Foreskin keratinocyte (primary cell): ENCODE measurements at places on chromosomes 2 and 18. TPM values are rescaled to one million over a fixed set of nuclear protein-coding genes. Genes with fewer than 3 reads are reported as not detected.

DNA sequence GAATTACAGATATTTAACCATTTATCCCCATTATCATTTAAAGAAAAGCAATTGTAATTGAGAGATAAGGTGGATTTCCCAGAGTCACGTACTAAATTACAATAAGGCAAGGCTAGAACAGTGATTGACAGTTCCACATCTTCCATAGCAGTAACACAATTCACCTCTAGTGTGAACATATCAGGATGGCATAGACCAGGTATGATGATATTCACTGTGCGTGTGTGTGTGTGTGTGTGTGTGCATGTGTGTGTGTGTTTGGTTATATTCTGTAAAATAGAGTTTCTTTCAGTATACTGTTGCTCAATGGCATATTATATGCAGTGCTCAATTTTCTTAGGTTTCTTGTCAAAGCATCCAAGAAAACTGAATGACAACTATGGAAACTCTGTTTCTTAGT, 1.7 kb downstream of the SCN2A start:
- no peak for DNase-seq

DNA sequence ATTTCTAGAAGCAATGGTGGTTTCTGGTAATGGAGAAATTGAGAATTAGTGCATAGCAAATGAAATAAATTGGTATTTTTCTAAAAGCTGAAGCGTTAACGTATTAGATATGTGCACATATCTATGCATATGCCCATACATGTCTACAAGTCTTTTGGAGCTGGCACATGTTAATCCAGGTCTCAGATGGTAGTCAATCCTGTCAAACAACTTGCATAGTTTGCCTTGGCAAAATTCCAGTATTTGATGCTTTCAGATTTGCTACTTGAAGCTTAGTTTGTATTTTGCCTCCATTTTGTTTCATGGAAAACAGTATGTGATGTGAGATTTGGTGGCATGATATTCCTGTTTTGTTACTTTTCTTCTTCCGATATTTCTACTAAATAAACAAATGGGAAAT, 304.6 kb downstream of the PARD3B start:
- peak; percentile 88 for DNase-seq

- no peak for DNase-seq
Measured at GRCh38 chr2:127413200-127413599, 5.0 kb upstream of the PROC start.

The IL36G gene
- 0.43 and 0.50 TPM in 2 replicates for polyA plus RNA-seq

The CXCR4 gene
- polyA plus RNA-seq = not detected in 2 replicates

DNA sequence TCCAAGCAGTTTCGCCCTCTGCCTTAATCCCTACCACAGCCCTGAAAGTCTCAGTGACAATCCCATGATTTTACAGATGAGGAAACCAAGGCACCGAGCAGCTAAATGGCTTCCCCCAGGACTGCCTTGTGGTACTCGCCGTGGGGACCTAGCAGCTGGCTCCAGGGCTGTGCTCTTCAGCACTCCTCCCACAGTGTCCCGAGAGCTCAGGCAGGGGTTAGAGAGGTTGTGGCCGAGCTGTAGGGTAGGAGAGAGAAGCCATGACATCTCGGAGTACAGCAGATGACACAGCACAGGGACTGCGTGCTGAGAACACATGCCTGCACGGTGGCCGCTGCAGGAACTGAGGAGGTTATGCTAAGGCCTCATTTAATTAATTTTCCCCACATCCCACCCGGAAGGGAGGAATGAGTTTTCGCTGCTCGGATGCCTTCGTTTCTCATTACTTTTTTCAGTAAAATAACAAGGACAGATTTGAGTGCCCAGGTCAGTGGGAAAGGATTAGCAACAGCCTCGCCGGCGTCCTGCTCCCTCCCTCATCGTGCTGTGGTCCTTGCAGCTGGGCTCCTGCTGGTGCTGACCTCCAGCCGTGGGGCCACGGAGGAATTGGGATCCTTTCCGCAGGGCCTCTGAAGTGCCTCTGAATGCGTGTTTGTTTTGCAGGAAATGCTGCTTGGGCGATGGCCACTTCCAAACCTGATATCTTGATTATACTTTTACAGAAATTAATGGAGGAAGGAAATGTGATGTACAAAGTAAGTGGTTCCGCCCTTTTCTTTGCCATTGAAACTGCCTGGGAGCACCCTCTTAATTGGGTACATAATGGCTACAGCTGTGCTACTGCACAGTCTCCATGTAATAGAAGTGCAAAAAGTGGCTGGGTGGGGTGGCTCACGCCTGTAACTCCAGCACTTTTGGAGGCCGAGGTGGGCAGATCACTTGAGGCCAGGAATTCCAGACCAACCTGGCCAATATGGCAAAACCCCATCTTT, 61.2 kb downstream of the WDSUB1 start:
- no peak for DNase-seq

The INPP1 gene
- polyA plus RNA-seq = 8.6 and 10.8 TPM in 2 replicates

DNA sequence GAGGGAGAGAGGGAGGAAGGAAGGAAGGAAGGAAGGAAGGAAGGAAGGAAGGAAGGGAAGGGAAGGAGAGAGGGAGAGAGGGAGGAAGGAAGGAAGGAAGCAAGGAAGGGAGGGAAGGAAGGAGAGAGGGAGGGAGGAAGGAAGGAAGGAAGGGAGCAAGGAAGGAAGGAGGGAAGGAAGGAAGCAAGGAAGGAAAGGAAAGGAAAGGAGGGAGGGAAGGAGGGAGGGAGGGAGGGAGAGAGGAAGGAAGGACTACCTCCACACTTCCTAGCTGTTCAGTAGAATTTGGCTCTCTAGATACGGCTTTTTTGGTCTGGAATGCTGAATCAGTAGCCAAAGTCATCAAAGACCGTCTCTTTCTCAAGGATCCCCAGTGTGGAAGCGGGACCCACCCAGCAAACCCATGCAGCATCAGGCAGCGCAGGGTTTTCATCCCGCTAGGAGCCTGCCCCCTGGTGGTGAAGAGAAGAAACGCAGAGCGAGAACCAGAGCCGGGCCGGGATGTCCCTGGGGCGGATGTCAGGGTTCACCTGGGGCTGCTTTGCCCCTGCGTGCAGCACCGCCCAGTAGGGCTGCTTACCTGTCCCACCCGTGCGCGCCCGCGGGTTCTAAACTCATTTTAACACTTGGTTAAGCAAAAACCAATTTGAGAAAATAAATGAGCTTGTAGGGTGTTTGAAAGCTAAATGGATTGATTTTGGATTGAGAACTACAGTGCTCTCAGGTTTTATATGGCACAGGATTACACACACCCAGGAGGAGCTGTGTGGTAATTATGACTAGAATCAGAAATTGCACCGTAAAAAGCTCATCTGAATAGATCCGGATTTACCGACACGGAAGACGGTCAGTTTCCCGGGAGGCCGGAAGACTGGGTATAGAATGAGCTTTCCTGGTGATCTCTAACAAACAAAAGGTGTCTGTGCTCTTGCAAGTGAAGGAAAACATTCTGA, 48.1 kb upstream of the ARL4C start:
- DNase-seq = no peak

DNA sequence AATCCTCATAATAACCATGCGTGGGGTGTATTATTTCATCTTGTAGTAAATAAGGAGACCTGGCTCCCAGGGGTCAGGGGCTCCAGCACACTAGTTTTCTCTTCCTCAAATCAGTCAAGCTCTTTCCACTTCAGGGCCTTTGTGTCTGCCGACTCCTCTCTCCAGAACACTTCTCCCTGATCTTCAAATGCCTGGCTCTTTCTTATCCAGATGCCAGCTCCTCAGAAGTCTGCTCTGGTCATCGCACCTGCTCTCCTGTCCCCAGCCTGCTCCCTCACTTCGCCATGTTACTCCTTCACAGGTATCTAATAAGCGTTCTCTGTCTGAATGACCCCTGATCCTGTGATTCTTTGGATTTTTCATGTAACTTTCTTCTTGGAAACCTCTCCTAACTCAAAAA, 62.0 kb downstream of the GYPC start:
- no peak for DNase-seq

DNA sequence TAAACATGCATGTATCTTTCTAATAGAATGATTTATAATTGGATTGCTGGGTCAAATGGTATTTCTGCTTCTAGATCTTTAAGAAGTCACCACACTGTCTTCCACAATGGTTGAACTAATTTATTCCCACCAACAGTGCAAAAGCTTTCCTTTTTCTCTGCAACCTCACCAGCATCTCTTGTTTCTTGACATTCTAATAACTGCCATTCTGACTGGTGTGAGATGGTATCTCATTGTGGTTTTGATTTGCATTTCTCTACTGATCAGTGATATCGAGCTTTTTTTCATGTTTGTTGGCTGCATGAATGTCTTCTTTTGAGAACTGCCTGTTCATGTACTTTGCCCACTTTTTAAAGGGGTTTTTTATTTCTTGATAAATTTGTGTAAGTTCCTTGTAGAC, 182.5 kb downstream of the ANKRD44 start:
- DNase-seq = no peak

The MYL1 gene
- polyA plus RNA-seq = not detected in 2 replicates

DNA sequence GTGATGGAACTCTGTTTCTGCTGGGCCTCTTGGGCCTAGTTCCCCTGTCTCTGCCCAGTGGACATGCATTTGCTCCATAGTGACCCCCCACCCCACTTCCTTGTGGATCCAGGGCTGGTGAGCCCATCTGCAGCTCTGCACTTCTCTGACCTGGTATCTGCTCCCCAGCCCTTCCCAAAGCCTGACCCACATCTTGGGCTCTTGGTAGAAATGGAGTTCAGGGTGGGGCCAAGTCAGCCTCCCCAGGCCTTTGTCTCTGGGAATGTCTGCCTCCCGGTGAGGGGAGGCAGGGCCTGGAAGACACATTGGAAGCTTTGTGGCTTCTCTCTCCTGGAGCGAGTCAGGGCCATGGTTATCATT, 6.3 kb upstream of the TRAF3IP1 start:
- DNase-seq = no peak

GRCh38 chr2:234970099-234970440, 18.3 kb downstream of the SH3BP4 start:
- no peak for DNase-seq

DNA sequence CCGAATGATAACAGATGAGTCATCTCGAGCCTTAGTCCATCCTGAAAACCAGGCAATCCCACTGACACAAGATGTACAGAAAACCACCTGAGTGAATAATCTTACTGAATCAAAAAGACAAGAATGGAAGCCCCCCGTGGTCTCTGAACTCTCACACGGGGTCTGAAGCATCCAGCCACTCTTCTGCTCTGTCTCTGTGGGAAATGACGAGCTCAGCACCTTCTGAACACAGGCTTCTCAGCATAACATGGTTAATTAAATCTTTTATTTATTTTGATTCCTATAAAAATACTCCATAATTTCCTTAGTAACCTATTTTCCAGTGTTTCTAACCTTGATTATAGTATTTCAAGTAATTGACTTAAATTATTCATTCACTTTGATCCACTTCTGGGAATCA, 203.7 kb downstream of the TMEM163 start:
- DNase-seq = no peak

GRCh38 chr2:71674158-71674851, 220.9 kb downstream of the DYSF start:
- DNase-seq = no peak

- no peak for DNase-seq
Measured at GRCh38 chr2:143792602-143793001, 663.4 kb downstream of the ARHGAP15 start.

The MEP1B gene
- not detected in 2 replicates for polyA plus RNA-seq

- peak; percentile 56 for DNase-seq
Measured at GRCh38 chr2:150811259-150811855, 323.9 kb upstream of the RND3 start.

DNA sequence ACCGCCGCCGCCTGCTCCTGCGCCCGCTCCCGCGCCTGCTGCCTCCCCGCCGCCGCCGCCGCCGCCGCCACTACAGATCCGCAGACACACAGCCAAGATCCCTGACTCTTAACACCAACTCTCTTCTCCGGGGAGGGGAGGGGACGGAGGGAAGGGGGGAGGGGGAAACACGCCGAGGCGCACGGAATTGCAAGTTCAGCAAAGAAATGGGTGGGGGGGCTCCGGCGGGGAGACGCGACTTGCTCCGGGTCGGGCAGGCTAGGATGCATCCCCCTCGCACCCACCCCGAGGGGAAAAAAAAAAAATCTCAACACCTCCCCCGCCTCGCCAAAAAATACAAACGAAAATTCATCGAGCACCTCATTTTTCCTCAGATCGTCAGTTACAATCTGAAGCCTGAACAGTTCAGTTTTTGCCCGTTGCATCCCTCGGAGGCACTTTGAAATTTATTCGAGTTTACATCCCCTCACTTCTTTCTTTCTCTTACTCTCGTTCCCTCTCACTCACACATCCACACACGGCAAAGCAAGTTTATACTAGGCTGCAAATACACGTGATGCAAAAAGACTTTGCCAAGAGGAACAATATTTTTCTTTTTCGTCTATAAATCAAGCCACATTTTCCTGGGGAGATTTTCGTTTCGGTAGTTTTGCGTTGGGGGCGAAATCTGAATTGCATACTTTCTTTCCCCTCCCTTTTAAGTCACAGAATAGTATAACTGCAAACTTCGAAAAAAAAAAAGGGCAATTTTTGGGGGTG, at the start of gene TCF4:
Gene TCF4, minus strand, starts transcription at position 82 of the 759 bp plus-strand sequence. CDS start 1,076 bp downstream, outside the sequence.
- peak; percentile 19 for DNase-seq

The RNF125 gene
- polyA plus RNA-seq = 0.75 TPM in 2 replicates

DNA sequence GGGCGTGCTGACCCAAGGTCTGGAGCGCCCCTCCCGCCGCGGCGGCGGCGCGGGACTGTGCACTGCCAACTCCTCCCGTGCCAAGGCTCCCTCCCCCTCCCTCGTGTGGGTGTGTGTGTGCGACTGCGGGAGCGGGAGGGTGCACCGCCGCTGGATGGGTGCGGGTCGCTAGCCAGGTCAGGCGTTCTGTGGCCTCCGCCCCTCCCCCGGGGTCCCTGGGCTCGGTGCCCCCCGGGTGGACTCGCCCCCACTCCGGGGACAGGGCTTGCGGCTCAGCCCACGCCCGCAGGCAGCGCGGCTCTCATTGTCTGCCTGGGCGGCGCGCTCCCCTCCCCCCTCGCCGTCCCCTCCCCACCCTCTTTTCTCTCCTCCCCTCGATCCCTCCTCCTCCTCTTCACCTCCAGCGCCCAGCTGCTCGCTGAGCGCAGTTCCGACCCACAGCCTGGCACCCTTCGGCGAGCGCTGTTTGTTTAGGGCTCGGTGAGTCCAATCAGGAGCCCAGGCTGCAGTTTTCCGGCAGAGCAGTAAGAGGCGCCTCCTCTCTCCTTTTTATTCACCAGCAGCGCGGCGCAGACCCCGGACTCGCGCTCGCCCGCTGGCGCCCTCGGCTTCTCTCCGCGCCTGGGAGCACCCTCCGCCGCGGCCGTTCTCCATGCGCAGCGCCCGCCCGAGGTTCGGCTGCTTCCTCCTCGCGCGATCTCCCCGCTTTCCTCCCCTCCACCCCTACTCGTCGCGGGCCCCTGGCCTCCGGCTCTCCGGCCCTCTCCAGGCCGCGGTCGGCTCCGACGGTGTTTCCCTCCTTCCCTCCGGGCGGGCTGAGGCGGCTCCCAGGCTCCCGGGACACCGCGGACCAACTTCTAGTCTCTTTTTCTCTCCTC, at the start of gene GATA6:
Gene GATA6, plus strand, starts transcription at position 579 of the 878 bp plus-strand sequence. CDS start 1,556 bp downstream, outside the sequence.
- DNase-seq = peak; percentile 42

The SPC25 gene
- polyA plus RNA-seq = 16.6 and 26.1 TPM in 2 replicates

The CHRNG gene
- polyA plus RNA-seq = not detected in 2 replicates

DNA sequence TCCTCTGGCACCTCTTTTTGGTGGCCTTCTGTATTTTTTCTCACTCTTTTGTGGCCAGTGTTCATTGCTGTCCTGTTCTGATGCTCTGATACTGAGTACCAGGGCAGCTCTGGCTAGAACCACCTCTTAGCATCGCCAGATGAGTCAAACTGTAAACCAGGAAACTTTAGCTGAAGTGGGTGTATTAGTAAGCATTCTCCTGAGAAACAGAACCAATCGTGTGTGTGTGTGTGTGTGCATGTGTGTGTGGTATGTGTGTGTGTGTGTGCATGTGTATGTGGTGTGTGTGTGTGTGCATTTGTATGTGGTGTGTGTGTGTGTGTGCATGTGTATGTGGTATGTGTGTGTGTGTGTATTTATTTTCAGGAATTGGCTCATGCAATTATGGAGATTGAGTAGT, 166.3 kb upstream of the SKOR2 start:
- DNase-seq = no peak

GRCh38 chr18:77482190-77483085, 232.8 kb downstream of the GALR1 start:
- no peak for DNase-seq

The NEU4 gene
- not detected in 2 replicates for polyA plus RNA-seq
